ENCODE measurements at places on chromosomes 1 and 21. TPM values are rescaled to one million over a fixed set of nuclear protein-coding genes. Genes with fewer than 3 reads are reported as not detected.

Gene VPS13D
- total RNA-seq, result 106 TPM

Gene RNF186
- total RNA-seq, result not detected

Gene OR2T2
- total RNA-seq, result not detected

Gene COL6A1
- 98.2 TPM for total RNA-seq

Gene TMEM61
- total RNA-seq, result not detected

Gene PMF1
- 72.3 TPM for total RNA-seq

Gene TARBP1
- 9.7 TPM for total RNA-seq

Gene DCST2
- 0.32 TPM for total RNA-seq

Gene KCND3
- total RNA-seq, result 24.7 TPM

Gene E2F2
- not detected for total RNA-seq

Gene KCNA2
- total RNA-seq, result 0.85 TPM

- no peaks in the 10 kb centered on the region for H3K36me3 ChIP-seq
- H3K4me1 ChIP-seq, result peaks cover 9% of the 10 kb centered on the region
- H3K27me3 ChIP-seq, result peaks cover 51% of the 10 kb centered on the region
- no peak overlapping the region for H3K4me3 ChIP-seq
- no peak overlapping the region for H3K27ac ChIP-seq
These were observed 2.1 kb downstream of the PCP4L1 start for GRCh38 chr1:161260376-161261260.

GRCh38 chr1:73359001-73359400 lies 839.0 kb downstream of the LRRIQ3 start:
- no peaks in the 10 kb centered on the region for H3K36me3 ChIP-seq
- DNase-seq, result no peak
- no peaks in the 10 kb centered on the region for H3K4me1 ChIP-seq
- no peak overlapping the region for H3K27ac ChIP-seq
- H3K4me3 ChIP-seq, result no peak overlapping the region

DNA sequence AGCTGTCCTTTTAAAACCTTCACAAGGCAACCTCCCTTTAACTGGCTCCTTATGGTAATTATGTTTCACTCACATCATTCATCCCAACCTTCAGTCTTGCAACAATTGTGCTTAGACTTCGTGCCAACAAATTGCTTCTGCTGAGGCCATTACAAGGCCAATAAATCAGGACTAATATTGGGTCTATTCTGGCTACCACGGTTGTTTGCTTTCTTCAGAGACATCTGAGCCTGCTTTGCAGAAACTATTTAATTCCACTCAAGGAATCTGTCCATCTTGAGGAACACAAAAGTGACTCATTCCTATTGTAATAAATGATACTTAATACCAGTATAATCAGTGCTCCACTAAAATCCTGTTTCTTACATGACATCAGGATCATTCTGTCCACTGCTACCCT lies 2.6 kb upstream of the GSTM4 start:
- peaks cover 4% of the 10 kb centered on the region for H3K36me3 ChIP-seq
- H3K27me3 ChIP-seq, result no peaks in the 10 kb centered on the region
- no peak overlapping the region for H3K4me3 ChIP-seq
- DNase-seq, result no peak
- no peak overlapping the region for H3K27ac ChIP-seq

GRCh38 chr21:33402001-33402979 lies 923 bp upstream of the IFNGR2 start:
- no peaks in the 10 kb centered on the region for H3K36me3 ChIP-seq
- H3K27ac ChIP-seq, result peak overlapping the region; percentile 96
- H3K27me3 ChIP-seq, result no peaks in the 10 kb centered on the region
- H3K4me3 ChIP-seq, result peak overlapping the region; percentile 25
- DNase-seq, result peak; percentile 65
- peaks cover 12% of the 10 kb centered on the region for H3K4me1 ChIP-seq

DNA sequence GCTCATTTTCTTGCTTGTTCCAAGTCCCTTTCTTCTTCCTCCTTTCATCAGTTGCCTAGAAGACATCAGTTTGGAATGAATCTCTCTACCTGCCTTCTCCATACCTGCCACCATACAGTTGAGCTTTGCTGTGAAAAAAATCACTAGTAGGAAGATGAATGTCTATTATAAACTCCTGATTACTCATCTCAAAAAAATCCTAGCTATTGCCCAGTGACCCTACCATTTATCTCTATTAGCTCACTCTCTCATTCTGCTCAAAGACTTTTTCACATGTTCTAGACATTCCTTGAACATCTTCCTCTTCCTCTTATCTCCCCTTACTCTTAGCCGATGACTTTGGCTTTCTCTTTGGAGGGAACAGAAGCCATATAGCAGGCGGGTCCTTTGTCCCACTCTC lies 49.7 kb upstream of the HMGB4 start:
- no peak overlapping the region for H3K4me3 ChIP-seq
- no peak for DNase-seq
- no peak overlapping the region for H3K27ac ChIP-seq

DNA sequence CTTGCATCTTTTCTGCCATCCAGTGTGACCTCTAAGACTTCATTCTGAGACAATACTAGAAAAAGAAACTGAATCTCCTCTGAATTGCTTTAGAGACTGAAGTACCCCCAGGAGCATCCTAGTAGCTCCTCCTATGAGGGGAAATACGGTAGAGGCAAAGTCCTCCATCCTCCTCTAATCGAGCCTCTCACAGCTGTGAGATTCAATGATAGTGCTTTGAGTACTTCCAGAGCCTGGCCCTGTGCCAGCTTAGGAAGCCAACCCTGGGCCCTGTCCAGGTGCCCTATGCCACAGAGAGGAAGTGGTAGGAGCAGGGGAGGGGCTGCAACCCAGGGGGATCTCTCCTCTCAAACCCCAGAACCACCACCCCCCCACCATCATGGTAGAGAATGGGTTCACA lies 10.7 kb downstream of the RORC start:
- H3K4me3 ChIP-seq, result no peak overlapping the region
- no peaks in the 10 kb centered on the region for H3K36me3 ChIP-seq
- H3K27me3 ChIP-seq, result no peaks in the 10 kb centered on the region
- no peak for DNase-seq

- no peaks in the 10 kb centered on the region for H3K27me3 ChIP-seq
- H3K36me3 ChIP-seq, result no peaks in the 10 kb centered on the region
- peaks cover 16% of the 10 kb centered on the region for H3K4me1 ChIP-seq
- DNase-seq, result no peak
- H3K27ac ChIP-seq, result no peak overlapping the region
These were observed 42.0 kb upstream of the MTF1 start for GRCh38 chr1:37901191-37901892.

DNA sequence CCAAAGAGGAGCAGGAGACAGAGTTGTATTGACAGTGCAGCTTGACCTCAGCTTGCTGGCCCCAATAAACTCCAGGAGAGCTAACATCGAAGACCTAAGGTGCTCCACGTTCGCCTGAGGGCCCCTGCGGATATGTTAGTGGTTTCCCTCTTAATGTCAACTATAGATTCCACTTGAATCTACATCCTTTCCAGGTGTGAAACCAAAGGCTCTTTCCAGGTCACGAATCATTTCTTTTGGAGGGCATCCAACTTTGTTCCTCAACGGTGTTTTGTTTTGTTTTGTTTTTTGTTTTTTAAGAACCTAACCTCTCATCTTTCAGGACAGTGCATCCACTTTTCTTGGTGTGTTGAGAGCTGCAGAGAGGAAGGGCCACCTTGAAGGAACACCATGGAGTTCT lies 267.6 kb upstream of the SGIP1 start:
- no peak overlapping the region for H3K4me3 ChIP-seq
- peak overlapping the region; percentile 8 for H3K27ac ChIP-seq
- H3K36me3 ChIP-seq, result no peaks in the 10 kb centered on the region
- H3K27me3 ChIP-seq, result no peaks in the 10 kb centered on the region
- no peak for DNase-seq

- no peak for DNase-seq
- no peaks in the 10 kb centered on the region for H3K36me3 ChIP-seq
- no peaks in the 10 kb centered on the region for H3K27me3 ChIP-seq
- H3K27ac ChIP-seq, result no peak within 1 kb of the TSS
- peaks cover 11% of the 10 kb centered on the region for H3K4me1 ChIP-seq
These were observed at the start of gene MATN1 for GRCh38 chr1:30723331-30723755. TSS of gene MATN1 (minus strand) at chr1:30723585. CDS start at chr1:30723551, 34 bp downstream.

GRCh38 chr1:35269201-35269988 lies 886 bp downstream of the ZMYM4 start:
- H3K36me3 ChIP-seq, result no peaks in the 10 kb centered on the region
- no peaks in the 10 kb centered on the region for H3K4me1 ChIP-seq
- no peaks in the 10 kb centered on the region for H3K27me3 ChIP-seq
- peak overlapping the region; percentile 79 for H3K4me3 ChIP-seq
- no peak for DNase-seq

DNA sequence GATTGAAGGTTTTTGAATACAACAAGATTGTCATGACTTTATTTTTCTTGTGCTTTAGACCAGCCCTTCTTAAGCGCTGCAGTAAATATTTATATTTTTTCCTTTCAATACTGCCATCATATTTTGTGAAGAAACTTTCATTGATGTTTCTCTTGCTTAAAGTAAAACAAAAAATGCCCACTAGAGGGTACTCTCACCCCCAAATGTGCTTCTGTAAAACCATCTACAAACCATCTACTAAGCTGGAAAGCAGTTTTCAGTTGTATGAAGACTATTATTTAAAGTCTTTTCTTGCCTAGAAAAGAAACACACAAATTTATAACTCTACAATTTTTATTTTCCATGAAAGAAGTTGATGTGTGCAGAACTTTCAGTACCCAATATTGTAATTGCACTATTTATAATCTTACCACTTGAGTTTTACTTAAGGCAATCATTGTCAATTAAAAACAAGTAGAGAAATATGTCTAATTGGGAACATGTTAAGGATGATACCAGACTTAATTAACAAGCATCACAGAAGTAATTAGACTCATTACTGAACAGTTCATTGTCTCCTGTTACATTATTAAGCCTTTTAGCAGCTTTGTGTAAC lies 10.7 kb downstream of the LEPR start:
- peaks cover 78% of the 10 kb centered on the region for H3K36me3 ChIP-seq
- H3K4me1 ChIP-seq, result peaks cover 16% of the 10 kb centered on the region
- H3K4me3 ChIP-seq, result no peak overlapping the region
- peak overlapping the region; percentile 81 for H3K27ac ChIP-seq

DNA sequence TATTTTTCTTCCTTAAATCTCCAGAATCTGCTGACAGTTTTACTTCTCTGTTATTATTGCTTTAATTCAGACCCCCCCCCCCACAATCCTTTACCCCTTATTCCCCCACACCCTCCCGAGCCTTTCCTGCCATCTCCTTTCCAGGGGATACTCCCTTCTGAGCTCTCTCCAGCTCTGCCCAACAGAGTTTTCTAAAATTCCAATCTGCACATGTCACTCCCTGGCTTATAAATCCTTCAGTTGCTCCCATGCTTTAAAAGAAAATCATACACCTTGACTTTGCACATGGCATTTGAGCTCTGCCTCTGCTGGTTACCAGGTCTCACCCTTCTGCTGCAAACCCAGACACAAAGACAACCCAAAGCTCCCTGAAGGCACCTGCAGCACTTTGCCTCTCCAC lies 11.7 kb upstream of the EPS8L3 start:
- no peak overlapping the region for H3K27ac ChIP-seq
- no peaks in the 10 kb centered on the region for H3K4me1 ChIP-seq
- no peaks in the 10 kb centered on the region for H3K36me3 ChIP-seq
- H3K4me3 ChIP-seq, result no peak overlapping the region

DNA sequence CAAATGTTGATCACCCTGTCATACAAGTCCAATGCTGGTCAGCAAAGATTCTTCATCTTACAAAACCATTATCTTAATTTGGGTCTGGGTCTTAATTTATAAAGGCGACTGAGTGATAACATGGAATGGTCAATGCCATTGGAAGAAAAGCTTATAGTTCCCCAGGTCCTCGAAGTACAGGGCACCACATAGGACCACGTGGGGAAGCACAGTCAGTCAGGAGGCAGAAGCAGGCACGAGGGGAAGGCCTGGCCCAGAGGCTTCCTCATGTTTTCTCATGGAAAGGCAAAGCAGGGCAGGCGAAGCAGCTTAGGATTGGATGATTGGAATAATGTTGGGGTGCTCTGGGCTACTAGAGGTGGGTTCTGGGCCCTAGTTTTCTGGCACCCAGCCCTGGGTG lies 175.7 kb downstream of the FASLG start:
- H3K27ac ChIP-seq, result no peak overlapping the region
- no peaks in the 10 kb centered on the region for H3K4me1 ChIP-seq
- H3K36me3 ChIP-seq, result no peaks in the 10 kb centered on the region
- H3K27me3 ChIP-seq, result no peaks in the 10 kb centered on the region

DNA sequence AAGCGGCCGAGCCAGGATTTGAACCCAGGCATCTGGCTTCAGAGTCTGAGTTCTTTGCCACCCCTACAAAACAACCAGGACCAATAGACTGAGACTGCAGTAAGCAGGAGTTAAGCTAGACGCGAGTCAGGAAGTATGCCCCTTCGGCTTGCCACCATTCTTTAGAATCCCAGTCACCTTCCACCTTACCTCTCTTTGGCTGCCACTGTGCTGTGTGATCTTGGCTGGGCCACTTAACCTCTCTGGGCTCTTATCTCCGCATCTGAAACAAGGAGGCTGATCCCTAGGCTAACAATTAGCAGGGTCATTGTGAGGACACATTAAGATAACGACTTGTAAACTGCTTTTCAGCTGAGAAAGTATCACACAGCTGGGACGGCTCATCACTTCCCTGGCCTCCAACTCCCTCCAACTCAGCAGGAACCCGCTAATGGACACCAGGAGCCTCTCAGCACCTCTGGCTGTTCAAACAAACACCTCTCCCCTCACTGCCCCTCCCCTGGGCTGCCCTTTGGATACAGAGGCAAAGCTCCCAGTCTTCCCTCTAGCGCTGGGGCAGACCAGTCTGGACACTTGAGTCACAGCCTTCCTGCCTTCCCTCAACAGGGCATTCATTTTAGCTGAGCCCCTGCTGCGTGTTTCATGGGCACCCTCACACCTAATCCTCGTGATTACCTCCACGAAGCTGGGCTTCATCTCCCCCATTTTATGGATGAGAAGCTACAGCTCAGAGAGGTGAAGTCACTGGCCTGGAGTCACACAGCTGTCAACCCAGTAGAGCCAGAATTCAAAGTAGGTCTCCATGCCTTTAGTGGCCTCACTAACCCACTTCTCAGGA lies 83.2 kb downstream of the CAMK2N1 start:
- DNase-seq, result no peak
- no peaks in the 10 kb centered on the region for H3K36me3 ChIP-seq
- H3K27ac ChIP-seq, result no peak overlapping the region
- H3K4me1 ChIP-seq, result no peaks in the 10 kb centered on the region
- no peak overlapping the region for H3K4me3 ChIP-seq
- H3K27me3 ChIP-seq, result peaks cover 88% of the 10 kb centered on the region

GRCh38 chr1:45306319-45306718 lies 20.4 kb upstream of the HPDL start:
- H3K36me3 ChIP-seq, result no peaks in the 10 kb centered on the region
- H3K27me3 ChIP-seq, result no peaks in the 10 kb centered on the region
- no peak overlapping the region for H3K27ac ChIP-seq
- H3K4me3 ChIP-seq, result no peak overlapping the region
- peaks cover 13% of the 10 kb centered on the region for H3K4me1 ChIP-seq

GRCh38 chr1:84286071-84286470 lies 15.4 kb upstream of the SAMD13 start:
- no peaks in the 10 kb centered on the region for H3K4me1 ChIP-seq
- no peak for DNase-seq
- H3K4me3 ChIP-seq, result no peak overlapping the region
- H3K27ac ChIP-seq, result no peak overlapping the region
- H3K36me3 ChIP-seq, result no peaks in the 10 kb centered on the region

GRCh38 chr1:96366516-96366915 lies 355.1 kb upstream of the PTBP2 start:
- DNase-seq, result no peak
- H3K36me3 ChIP-seq, result no peaks in the 10 kb centered on the region
- H3K4me1 ChIP-seq, result no peaks in the 10 kb centered on the region
- H3K27ac ChIP-seq, result no peak overlapping the region
- H3K4me3 ChIP-seq, result no peak overlapping the region
- no peaks in the 10 kb centered on the region for H3K27me3 ChIP-seq

Data from heart right ventricle (tissue), 16 donors.